ENCODE measurements at places on chromosomes 12 and 14.

DNA sequence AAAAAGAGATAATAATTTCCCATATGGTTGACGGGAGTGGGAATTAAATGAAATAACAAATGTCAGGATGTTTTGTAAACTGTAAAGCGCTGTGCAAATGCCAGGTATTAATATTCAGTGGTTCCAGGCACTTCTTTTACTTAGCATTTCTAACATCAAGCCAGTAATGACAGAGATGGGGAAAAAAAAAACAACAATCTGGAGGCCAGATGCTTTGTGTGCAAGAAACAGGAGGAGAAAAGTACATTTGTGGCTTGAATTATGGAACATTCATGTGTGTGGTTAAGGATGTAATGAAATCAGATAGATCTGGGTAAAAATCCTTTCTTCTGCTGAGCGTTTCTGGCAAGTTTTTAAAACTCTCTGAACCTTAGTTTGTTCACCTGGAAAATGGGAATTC lies 509.6 kb downstream of the FUT8 start:
- no peak for DNase-seq

- DNase-seq: no peak
Observed at GRCh38 chr12:104482748-104483147, 26.0 kb downstream of the CHST11 start.

- no peak for DNase-seq
Observed at GRCh38 chr14:65107200-65107599, 4.9 kb upstream of the MAX start.

GRCh38 chr12:76726626-76727025 lies 37.3 kb upstream of the ZDHHC17 start:
- no peak for DNase-seq

DNA sequence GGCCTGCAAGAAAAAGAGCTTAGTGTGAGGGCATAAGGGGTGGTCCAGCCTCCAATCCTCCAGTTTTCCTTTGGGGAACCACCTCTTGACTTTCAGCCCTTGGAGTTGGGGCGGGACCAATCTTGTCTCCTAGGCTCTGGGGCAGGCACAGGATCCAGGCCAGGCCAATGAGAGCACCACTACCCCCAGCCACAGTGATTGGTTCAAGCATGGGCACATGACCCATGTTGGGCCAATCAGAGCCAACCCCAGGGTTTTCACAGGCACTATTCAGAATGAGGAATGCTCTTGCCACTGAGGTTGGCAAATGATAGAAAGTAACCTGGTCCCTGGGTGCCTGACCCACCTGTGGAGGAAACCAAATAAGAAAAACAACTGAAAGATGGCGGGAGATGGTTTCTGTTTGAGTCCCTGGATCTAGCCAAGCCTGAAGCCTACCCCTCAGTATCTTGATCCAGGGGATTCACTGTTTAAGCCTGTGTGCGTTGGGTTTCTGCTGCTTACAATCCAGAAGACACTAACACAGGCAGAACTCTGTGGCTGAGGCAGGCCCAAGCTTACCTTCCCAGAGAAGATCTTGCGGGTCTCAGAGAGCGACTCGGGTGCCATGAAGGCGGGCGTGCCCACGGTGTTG lies 42.9 kb downstream of the P2RX4 start:
- DNase-seq: no peak

- no peak for DNase-seq
Observed at GRCh38 chr12:96989916-96990315, 82.9 kb downstream of the NEDD1 start.

GRCh38 chr12:111221062-111222026 lies 147.6 kb downstream of the PHETA1 start:
- DNase-seq: no peak

GRCh38 chr12:7122811-7123769 lies 5.6 kb downstream of the RBP5 start:
- no peak for DNase-seq

DNA sequence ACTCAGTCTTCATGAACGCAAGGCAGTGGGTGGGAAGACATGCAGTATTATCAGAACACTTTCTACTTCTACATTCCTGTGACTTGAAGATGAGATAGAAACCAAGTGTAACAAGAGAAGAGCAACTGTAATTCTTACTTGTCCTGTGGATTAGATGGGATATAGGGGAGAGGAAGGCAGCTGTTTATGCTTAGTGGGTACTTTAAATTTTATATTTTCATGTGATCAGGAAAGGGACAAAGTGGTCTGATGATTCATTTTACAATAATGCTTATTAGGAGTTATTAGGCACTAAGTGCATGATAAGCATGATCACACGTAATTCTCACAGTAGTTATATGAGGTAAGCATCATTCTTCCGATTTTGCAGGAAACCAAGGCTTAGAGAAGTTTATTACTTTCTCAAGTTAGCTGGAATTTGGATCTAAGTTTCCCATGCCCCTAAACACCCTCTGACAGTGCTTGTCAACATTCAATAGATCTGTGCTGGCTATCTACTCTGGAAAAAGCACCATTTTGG lies 52.7 kb downstream of the PTGER2 start:
- no peak for DNase-seq

DNA sequence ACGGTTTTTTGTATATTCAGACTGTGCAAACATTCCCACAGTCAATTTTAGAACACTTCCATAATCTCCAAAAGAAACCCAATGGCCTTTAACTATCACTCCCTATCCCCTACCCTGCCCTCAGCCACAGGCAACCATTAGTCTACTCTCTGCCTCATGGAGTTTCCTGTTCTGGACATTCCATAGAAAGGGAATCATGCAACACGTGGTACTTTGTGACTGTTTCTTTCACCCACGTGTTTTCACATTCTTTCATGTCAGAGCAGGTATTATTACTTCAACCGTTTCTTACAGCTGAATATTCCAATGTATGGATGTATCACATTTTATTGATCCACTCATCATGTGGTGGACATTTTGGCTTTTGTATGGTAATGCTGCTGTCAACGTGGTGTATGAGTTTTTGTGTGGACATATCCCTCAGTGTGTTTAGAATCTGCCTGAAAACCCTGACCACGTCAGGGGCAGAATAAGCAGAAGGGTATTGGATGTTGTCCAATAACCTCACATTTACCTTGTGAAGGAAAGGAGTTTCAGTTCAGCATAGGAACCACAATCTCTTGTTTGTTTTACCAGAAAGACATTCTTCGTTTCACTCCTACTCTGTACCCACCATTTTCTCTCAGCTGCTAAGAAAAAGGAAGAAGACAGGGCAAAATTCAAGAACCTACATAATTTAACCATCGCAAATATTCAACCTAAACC lies 107.5 kb upstream of the DYRK2 start:
- DNase-seq: no peak

GRCh38 chr14:67650151-67650550 lies 24.3 kb downstream of the VTI1B start:
- no peak for DNase-seq

DNA sequence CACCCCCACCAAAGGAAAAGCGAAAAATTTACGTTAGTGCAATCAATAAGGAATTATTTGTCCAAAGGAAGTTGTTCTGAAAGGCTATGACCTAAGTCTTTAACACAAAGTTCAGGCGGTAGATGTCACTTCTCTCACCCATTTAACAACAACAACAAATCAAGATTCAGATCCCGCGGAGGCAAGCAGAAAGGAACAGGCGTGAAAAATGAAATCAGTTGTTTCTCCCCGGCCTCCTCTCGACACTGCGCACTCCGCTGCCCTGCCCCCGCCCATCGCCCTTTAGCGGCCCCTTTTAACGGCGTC lies 1.4 kb downstream of the DENND5B start:
- DNase-seq: no peak

DNA sequence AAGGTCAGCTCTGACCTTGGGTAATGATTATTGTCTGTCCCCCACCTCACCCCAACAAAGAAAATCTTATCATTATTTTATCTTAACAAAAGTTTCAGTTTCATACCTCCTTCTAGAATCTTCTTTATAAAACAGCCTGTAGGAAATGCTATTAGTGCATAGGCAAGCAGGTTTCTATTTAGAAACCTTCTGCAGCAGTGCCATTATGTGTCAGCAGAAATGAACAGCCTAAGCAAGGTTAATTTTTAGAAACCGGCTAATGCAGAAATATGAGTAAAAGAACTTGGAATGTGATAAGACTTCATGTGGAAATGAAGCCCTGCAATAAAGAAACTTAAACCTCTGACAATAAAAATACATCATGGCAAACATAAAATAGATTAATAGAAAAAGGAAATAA lies 814.4 kb downstream of the FSCB start:
- DNase-seq: no peak

- no peak for DNase-seq
Observed at GRCh38 chr14:26966908-26967307, 369.1 kb upstream of the NOVA1 start.

DNA sequence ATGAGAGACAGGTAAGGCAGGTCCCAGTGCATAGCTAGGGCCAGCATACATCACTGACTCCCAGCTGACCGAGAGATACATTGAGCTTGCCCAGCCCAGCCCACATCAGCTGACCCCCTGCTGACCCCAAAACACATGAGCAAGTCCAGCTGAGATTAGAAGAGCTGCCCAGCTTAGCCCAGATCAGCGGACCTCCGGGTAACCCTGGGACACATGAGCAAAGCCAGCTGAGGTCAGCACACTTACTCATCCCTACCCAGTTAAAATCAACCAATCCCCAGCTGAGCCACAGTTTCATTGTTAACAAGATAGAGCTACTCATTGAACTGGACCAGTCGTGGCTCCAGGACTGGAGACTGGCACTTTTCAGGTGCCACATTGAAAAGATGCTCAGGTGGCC lies 21.8 kb upstream of the FBXO34 start:
- no peak for DNase-seq

- no peak for DNase-seq
Observed at GRCh38 chr12:123358035-123358434, 6.6 kb downstream of the SBNO1 start.

GRCh38 chr14:30243207-30243606 lies 315.6 kb upstream of the PRKD1 start:
- no peak for DNase-seq

DNA sequence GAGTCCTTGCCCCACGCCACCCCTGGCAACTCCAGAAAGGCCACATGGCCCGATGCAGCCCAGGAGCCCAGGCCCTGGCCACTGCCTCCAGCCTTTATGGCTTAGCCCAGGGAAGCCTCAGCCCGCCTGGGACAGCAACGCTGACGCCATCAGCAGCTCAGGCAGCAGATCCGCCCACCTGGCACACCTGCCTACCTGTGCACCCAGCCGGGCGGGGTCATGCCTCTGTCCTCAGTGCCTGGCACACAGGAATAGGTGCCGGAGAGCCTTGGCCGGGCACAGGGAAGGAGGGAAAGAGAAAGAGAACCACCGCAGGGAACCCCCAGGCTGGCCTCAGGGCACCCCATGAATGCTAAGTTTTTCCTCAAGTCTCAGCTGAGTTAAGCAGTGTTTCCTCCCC lies 21.1 kb downstream of the BEGAIN start:
- no peak for DNase-seq

- DNase-seq: no peak
Observed at GRCh38 chr14:103315351-103315911, 18.6 kb upstream of the EIF5 start.

- no peak for DNase-seq
Observed at GRCh38 chr12:132236930-132237771, 92.2 kb downstream of the GALNT9 start.

- no peak for DNase-seq
Observed at GRCh38 chr12:123105211-123105826, 45.6 kb downstream of the PITPNM2 start.
